Fibroblast of skin of right quadriceps (primary cell): ENCODE measurements at places on chromosomes 11 and 22.
A peak's percentile ranks its signal among the peaks of the same experiment; 100 is the strongest.

- DNase-seq: no peak
Measured at GRCh38 chr22:31846161-31847115, 92.6 kb downstream of the DEPDC5 start.

DNA sequence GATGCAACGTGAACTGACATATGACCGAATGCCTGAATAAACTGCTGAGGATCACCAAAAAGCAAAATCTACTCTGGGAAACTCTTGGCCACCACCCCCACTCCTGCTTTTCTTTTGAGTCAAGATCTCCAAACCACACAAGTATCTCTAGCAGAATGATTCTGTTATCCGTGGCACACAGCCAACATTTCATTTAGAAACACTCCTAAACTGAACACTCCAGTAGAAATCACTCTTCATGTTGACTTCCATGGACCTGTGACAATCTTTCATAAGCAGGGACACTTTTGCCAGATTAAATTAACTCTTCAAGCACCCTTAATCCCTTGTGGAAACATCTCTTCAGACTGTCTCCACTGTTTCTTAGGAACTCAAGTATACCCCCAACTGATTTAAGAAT lies 44.4 kb downstream of the VSIG10L2 start:
- DNase-seq: peak; percentile 85

GRCh38 chr22:23076896-23077572 lies 6.7 kb downstream of the GNAZ start:
- no peak for DNase-seq

- DNase-seq: peak; percentile 90
Measured at GRCh38 chr11:86816251-86816726, 15.9 kb downstream of the PRSS23 start.

GRCh38 chr22:39674536-39674935 lies 104.0 kb downstream of the CACNA1I start:
- DNase-seq: peak; percentile 59

GRCh38 chr11:121420398-121420797 lies 31.7 kb upstream of the SORL1 start:
- no peak for DNase-seq

GRCh38 chr11:100397401-100397800 lies 289.7 kb upstream of the ARHGAP42 start:
- DNase-seq: no peak

- DNase-seq: no peak
Measured at GRCh38 chr11:70032470-70032795, 45.7 kb upstream of the ANO1 start.

DNA sequence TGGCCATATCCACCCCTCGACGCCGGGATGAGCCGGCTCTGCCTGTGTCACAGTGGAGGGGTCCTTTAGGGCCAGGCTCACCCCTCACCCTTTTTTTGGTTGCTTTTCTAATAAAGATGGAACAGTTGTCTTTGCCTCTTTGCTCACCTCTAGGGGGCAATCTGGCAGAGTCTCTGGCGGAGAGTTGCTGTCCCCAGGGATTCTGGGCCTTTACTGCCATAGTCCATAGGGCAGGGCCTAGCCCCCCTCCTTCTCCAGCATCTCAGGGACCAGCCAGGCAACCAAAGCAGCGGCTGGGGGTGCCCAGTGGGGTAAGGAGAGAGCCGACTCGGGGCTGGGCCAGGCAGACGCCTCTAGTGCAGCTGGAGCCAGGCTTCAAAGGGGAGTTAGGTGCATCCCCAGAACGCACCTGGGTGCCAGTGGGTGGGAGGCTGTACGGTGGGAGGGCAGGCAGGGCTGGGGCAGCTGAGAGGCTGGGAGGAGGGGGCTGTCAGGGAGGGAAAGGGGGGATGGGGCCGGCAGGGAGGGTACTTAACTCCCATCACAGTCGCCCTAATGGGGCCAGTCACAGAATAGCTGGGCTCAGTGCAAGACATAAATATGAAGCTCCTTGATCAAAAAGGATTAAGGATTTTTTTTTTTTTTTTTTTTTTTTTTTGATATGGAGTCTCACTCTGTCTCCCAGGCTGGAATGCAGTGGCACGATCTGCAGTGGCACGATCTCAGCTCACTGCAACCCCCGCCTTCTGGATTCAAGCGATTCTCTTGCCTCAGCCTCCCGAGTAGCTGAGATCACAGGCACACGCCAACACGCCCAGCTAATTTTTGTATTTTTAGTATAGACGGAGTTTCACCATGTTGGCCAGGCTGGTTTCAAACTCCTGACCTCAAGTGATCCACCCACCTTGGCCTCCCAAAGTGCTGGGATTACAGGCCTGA lies 2.5 kb upstream of the SUSD2 start:
- DNase-seq: no peak

- peak; percentile 41 for DNase-seq
Measured at GRCh38 chr11:128415539-128415938, 171.8 kb downstream of the ETS1 start.

DNA sequence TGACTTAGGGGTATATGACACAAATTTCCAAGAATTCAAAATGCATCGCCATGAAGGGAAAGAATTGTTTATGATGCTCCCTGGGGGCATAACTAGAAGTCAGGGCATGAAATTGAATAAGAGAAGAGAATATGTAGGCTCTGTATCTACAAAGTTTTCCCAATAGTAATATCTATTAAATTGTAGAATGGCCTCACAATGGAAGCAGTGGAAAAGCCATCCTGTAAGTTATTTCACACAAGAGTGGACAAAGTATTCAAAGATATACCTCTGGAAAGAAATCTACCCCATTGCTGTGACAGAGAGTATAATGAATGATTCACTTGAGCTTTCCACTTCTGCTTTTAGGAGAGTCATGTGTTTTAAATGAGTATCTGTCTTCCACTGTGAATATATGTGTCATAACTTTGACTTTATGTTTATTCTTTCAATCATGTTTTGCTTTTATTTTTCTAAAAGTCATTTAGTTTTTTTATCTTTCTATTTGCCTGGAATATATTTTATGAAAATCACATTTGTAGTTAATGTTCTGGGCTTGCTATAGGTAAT lies 65.7 kb upstream of the DDI1 start:
- no peak for DNase-seq

DNA sequence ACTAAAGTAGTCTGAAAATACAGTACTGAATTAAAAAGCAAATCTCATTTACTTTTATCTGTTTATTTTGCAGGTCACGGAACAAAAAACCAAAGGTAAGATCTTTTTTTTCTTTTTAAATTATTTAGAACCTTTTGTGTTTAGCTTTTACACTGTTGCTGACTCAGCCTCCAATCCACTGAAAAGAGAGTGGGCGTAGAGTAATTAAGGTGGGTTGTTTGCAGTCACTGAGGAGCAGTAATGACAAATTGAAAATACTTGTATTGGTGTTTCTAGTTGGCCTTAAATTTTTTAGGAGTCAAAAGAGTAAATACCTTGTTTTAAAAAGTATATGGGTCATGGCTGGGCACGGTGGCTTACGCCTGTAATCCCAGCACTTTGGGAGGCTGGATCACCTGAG lies 73.4 kb downstream of the TNRC6B start:
- DNase-seq: no peak

GRCh38 chr22:32846780-32847491 lies 45.4 kb downstream of the TIMP3 start:
- no peak for DNase-seq

DNA sequence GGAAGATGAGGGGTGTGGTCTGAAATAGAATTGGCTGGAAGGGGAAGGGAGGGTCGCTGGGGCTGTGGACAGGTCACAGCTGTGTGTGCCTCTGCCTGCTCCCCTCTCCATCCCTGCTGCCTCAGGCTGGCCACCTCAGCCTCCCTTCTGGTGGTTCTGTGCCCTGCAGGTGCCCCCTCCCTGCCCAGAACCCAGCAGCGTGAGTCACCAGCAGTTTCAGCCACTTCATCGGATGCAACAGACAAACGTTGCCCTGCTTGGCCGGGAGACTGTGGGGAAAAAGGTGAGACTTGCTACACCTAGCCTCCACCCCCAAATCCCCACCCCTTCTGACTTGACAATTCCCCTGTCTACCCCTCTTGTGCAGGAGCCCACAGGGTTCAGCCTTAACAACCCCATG lies 21.8 kb upstream of the LRRC10B start:
- no peak for DNase-seq
